ENCODE measurements at places on chromosomes 4 and X.

GRCh38 chrX:68699960-68700746, 52.7 kb downstream of the STARD8 start:
- DNase-seq, result no peak

GRCh38 chrX:15631637-15632036, 30.9 kb upstream of the ACE2 start:
- no peak for DNase-seq

- DNase-seq, result no peak
Observed at GRCh38 chr4:106277140-106277675, 38.8 kb downstream of the TBCK start.

- DNase-seq, result no peak
Observed at GRCh38 chr4:102554482-102554881, 53.3 kb downstream of the NFKB1 start.

DNA sequence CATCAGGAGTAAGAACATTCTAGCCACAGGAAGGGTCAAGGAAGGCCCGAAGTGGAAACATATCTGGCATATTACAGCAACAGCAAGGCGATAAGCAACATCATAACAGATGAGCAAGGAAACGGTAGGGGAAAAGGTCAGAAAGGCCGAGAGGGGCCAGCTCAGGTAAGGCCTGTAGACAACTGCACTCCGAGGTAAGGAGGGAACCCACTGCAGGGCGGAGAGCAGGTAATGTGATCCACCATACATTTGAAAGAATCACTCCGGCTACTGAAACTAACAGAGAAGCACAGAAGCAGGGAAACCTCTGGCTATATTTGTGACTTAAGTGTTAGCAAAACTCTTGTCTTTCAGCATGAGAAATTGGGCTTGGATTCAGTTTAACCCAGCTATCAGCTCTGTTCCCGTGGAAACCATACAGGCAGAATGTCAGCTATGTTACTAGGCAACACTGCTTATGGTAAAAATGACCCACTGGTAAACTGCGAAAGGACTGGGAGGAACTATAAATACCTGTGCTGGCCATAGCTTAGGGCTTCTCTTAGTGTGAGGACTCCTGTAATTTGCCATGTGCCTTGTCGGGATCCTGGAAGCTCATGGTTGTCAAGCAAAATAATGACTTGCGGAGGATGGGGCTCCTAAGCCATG, 31.0 kb downstream of the FRYL start:
- DNase-seq, result no peak

GRCh38 chr4:88761861-88762523, 64.4 kb upstream of the NAP1L5 start:
- no peak for DNase-seq

- no peak for DNase-seq
Observed at GRCh38 chr4:94235825-94236224, 28.2 kb downstream of the SMARCAD1 start.

DNA sequence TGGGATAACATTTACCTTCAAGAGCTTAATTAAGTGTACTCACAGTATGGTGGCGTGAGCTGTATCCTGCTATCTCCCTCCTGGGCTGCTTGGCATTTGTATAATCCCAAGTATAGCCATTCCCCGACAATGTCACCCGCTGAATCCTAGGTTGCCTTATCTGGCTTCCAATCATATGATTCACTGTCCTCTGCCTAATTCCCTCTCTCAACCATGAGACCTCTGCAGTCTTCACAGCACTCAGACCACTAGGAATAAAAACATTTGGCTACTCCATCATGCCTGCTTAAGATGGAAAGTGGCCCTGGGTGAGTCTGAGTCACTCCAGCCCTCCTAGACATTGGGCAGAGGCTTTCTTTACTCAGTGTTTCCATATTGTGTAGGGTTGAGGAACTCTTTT, 28.9 kb upstream of the WDFY3 start:
- DNase-seq, result no peak

- no peak for DNase-seq
Observed at GRCh38 chr4:103075894-103076746, 441 bp downstream of the SLC9B2 start.

- DNase-seq, result no peak
Observed at GRCh38 chr4:75412746-75413145, 101.5 kb downstream of the RCHY1 start.

DNA sequence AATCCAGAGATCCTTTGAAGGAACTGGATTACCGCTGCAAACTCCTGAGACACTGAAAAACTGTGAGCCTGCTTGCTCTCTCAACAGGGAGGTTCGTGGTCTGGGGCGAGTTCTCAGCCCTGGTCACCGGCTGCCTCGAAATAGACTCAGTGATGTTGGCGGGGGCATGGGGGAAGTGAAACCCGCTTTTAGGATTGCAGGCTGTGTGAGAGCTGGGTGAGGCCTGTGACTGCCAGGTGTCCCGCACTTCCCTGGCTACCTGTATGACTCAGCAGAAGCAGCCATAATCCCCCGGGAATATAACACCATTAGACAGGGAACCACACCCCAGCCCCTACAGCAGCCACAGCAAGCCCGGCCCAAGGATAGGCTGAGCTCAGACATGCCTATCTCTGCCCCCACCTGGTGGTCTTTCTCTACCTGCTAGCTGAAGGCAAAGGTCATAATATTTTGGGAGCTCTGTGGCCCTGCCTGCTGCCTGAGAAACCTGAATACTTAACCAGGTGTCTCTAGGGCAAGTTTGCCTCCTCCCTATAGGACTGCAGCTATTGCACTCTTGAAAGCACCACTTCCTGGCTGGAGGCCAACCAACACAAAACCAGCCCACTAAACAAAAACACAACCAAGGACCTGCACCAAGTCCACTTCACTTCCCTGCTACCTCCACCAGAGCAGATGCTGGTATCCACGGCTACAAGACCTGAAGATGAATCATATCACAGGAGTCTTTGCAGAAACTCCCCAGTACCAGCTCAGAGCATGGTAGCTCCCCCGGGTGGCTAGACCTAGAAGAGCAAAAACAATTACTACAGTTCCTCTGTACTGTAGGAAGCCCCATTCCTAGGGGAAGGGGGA, 202.0 kb downstream of the RRAGB start:
- DNase-seq, result no peak

GRCh38 chrX:24860140-24860539, 155.6 kb downstream of the ARX start:
- DNase-seq, result no peak

GRCh38 chr4:101792056-101792590, 1.6 kb downstream of the BANK1 start:
- no peak for DNase-seq

DNA sequence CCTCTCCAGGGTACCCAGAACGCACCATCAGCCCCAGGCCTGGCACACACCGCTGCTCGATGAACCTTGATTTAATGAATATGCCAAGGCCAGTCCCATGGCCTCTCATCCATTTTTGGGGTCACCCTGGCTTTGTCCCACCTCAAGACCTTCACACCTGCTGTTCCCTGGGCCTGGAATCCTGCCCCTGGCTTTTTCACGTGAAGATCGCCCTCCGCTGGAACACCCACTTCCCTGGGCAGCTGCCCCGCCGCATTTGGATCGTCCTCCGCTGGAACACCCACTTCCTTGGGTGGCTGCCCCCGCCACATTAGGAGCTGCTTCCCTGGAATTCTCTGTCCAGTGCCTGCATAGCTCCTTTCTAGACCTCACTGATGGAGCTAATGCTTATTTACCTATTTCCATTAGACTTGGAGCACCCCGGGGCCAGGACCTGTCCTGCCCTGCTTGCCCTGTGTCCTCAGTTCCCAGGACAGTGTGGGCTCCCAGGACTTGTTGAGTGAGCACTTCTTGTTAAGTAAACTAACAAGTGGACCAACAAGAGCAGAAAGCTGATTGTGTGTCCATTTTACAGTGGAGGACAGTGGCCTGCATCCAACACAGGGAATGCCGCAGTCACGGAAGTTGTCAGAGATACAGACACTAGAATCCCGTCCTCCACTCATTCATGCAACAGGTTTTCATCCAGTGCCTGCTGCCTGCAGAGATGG, 12.5 kb downstream of the BLOC1S4 start:
- no peak for DNase-seq

- DNase-seq, result no peak
Observed at GRCh38 chrX:9882669-9883446, 84.3 kb upstream of the CLDN34 start.

DNA sequence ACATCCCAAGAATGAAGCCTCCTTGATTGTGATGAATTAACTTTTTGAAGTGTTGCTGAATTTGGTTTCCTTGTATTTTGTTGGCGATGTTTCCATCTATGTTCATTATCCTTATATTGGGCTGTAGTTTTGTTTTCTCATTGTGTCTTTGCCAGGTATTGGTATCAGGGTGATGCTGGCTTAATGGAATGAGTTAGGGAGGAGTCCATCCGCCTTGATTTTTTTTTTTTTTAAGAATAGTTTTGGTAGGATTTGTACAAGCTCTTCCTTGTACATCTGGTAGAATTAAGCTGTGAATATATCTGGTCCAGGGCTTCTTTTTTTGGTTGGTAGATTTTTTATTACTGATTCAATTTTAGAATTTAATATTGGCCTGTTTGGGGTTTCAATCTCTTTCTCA, 166.1 kb upstream of the WDFY3 start:
- DNase-seq, result no peak

- no peak for DNase-seq
Observed at GRCh38 chr4:7124689-7125442, 57.0 kb upstream of the GRPEL1 start.

DNA sequence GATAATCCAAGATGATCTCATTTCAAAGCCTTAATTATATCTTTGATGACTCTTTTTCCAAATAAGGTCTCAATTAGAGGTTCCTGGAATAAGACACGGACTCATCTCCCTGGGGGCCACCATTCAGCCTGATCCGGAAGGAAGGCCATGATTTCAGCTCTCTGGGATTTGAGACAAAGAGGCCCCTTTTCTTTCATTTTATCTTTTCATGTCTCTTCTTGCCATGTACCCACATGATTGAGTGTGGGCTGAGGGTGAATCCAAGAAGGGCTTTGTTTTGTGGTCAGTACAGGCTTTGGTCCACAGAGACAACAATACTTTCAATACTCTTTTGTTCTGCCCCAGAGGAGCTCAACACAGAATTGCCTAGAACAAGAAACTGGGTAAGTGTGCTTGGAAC, 261.2 kb downstream of the TRIML1 start:
- no peak for DNase-seq

GRCh38 chr4:108227923-108228322, 59.2 kb upstream of the LEF1 start:
- no peak for DNase-seq

- DNase-seq, result no peak
Observed at GRCh38 chrX:15468036-15468435, 25.1 kb downstream of the PIR start.

- no peak for DNase-seq
Observed at GRCh38 chrX:21975812-21976211, 35.3 kb downstream of the SMS start.

- no peak for DNase-seq
Observed at GRCh38 chrX:24696294-24696693, 2.6 kb downstream of the POLA1 start.

DNA sequence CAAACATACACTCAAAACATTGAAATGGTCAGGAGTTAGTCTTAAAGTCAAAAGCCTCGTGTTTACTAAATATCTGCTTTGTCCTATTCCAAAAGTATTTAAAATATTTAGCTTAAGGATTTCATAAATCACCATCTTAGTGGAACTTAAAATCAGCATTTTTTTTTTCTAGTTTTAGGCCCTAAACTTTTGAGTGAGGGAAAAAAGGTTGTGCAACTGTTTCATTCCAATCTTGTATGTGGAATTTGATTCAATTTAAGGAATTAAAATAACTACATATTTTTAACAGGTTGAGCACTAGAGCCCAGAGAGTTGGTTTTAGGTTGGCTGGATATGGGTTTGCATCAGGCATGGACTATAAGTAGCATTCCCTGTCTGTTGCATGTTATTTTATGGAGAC, 35.7 kb upstream of the ANK2 start:
- no peak for DNase-seq

DNA sequence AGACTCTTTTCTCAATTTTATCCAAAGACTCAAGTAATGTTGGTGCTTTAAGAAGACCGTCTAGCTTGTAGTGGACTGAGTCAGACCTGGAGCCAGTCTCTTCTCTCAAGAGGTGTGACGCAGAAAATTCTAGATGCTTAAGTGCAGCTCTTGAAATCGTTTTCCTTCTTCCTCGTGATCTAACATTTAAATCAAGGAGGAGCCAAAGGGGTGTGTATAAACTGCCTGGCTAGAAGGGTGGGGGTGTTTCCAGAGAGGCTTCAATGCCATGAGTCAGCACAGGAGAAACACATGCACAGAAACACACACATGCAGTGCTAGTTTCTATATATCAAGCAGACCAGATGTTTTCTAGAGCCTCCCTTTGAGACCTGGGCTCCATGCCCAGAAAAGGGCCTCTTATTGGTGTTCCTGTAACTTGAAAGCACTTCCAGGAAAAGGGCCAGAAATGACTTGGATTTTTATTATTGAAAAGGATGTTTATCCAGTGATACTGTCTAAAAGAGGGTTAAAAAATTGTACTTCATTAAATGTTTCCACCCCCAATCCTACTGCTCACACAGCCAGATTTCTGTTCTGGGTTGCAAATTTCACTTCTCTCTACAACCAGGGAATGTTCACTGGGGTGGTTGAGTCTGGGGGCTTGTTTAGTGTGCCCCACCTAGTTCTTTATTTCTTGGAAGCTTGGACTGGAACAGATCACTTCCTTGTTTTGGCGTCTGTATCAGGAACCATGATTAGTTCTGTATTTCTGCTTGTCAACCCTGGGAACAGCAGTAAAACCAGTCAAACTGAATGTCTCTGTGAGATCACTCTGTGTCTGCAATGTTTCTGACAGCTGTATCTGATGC, at the start of gene CLIC2:
Gene CLIC2 (minus strand): TSS at position 129 of the 851 bp plus-strand sequence. CDS start 187 bp downstream, outside the sequence.
- DNase-seq, result no peak

GRCh38 chrX:153469811-153470410, 465 bp downstream of the HAUS7 start:
- DNase-seq, result no peak

DNA sequence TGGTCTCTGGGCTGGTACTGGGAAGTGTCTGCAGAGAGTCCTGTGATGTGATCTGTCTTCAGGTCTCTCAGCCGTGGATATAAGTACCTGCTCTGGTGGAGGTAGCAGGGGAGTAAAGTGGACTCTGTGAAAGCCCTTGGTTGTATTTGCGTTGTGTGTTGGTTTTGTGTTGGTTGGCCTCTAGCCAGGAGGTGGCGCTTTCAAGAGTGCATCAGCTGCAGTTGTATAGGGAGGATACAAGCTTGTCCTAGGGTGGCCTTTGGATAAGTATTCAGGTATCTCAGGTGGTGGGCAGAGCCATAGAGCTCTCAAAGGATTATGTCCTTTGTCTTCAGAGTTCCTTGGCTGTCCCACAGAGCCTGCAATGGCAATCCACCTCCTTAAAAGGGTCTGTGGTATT, 111.6 kb downstream of the MAGEB17 start:
- no peak for DNase-seq

DNA sequence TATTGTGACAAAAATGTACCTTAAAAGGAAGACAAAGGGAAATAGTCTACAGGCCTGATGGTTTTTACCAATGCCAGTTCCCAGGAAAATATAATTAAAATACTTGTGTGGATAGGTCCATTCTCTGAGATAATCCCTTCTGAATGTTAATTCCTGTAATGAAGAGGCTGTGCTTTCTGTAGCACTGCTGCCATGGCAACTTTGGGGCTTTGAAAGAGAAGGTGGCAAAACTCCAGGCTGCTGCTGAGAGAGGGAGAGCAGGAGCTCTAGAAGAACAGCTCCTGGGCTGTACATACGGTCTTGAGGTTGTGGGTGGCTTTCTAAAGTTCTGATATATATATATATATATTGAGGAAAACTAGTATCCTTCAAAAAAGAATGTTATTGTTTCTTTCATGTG, 125.4 kb downstream of the PDLIM5 start:
- DNase-seq, result no peak

Data from cortex of kidney (tissue), 1 donor.